ENCODE measurements at places on chromosomes 2 and 18. TPM values are rescaled to one million over a fixed set of nuclear protein-coding genes. Genes with fewer than 3 reads are reported as not detected.

DNA sequence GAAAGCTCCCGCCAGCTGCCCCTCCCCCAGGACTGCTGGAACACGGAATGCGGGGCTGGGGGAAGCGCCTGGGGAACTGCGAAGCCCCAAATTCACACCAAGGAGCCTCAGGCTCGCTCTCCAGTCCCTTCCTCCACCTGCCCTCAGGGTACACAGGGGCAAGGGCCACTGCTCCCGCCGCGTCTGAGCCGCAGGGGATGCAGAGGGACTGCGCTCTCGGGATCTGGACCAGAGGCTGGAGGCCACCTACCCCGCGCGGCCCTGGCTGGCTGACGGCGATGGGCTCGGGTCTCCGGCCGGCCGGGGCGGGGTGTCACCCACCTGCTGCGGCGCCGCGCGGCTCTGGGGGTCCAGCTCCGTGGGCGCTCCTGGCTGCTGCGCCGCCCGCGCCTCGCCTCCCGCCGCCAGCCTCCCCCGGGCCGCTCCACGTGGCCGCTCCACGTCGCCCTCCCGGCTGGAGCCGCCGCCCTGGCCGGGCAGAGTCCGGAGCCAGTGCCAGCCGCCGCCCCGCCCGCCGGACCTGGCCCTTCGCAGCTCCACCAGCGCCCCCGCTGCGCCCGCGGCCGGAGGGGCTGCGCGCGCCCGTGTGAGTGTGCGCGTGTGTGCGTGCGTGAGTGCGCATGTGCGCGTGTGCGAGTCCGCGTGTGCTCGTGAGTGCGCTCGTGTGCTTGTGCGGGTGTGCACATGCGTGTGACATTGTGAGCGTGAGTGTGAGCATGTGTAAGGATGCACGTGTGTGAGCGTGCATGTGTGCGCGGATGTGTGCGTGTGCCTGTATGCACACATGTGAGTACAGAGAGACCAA, at the start of gene CGREF1:
CGREF1 (minus strand) TSS at position 604 of the 805 bp plus-strand sequence. CDS start 14,762 bp downstream, outside the sequence.
- DNase-seq = no peak

- DNase-seq = no peak
Measured at GRCh38 chr2:68118816-68119215, 38.9 kb upstream of the PNO1 start.

- peak; percentile 84 for DNase-seq
Measured at GRCh38 chr2:17620280-17620679, 79.8 kb downstream of the VSNL1 start.

DNA sequence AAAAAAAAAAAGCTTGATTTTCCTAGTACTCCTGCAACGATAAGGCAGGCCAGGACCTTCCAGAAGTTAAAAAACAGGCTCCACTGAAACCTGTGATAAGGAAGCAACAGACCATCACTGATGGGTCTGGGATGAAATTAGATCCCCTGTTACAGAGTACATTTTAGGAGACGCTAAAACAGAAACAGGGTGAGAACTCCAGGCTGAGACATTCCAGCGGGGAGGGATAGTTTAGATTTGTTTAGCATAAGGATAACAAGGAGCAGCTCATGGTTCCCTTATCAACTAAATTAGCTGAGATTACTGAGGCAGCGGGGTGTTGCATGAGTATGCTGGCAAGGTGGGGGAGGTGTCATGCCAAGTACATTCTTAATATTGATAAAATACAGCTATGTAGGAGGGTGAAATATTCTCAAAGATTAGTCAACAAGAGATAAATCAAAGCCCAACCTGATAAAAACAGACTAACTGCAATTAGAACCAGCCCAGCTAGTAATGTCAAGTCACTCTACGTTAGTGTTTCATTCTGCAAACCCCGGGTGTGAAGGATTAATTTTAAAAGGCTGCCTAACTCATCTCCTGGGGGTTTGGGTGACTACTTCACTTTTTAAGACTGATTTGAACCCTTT, 75.0 kb upstream of the BZW1 start:
- DNase-seq = peak; percentile 30

- peak; percentile 41 for DNase-seq
Measured at GRCh38 chr2:223697316-223697891, 95.2 kb upstream of the SCG2 start.

MRPL33 gene
- 178 TPM for polyA plus RNA-seq

CNGA3 gene
- 0.03 TPM for polyA plus RNA-seq

TXNL4A gene
- polyA plus RNA-seq = 101 TPM
